ENCODE measurements at places on chromosomes 13 and 19. TPM values are rescaled to one million over a fixed set of nuclear protein-coding genes. Genes with fewer than 3 reads are reported as not detected.

ZNF581 gene
- total RNA-seq: 21.9 TPM

SIGLEC14 gene
- 2.7 TPM for total RNA-seq

CEACAM1 gene
- not detected for total RNA-seq

FZR1 gene
- 98.3 TPM for total RNA-seq

AZU1 gene
- 0.87 TPM for total RNA-seq

GRIN2D gene
- 0.07 TPM for total RNA-seq

GRCh38 chr19:18489627-18490184 lies 32.2 kb downstream of the ELL start:
- no peaks in the 10 kb centered on the region for H3K27me3 ChIP-seq
- no peak overlapping the region for H3K27ac ChIP-seq
- no peaks in the 10 kb centered on the region for H3K36me3 ChIP-seq
- peaks cover 96% of the 10 kb centered on the region for H3K4me1 ChIP-seq

DNA sequence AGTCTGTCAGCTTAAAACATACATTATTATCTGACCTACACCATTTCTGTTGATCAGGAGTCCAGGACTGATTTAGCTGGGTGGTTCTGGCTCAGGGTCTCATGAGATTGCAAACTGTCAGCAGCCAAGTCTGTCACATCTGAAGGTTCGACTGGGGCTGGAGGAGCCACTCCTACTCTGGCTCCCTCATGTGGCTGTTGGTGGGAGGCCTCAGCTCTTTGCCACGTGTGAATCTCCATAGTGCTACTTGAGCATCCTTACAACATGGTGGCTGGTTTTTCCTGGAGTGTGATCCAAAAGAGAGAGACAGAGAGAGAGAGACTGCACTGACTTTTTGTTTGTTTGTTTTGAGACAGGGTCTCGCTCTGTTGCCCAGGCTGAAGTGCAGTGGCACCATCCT lies 63.6 kb upstream of the NFIC start:
- H3K27me3 ChIP-seq: peaks cover 2% of the 10 kb centered on the region
- H3K4me3 ChIP-seq: no peak overlapping the region
- DNase-seq: no peak
- no peak overlapping the region for H3K27ac ChIP-seq
- H3K36me3 ChIP-seq: no peaks in the 10 kb centered on the region
- H3K4me1 ChIP-seq: peaks cover 7% of the 10 kb centered on the region

- H3K4me3 ChIP-seq: no peak overlapping the region
- DNase-seq: no peak
- no peaks in the 10 kb centered on the region for H3K4me1 ChIP-seq
- H3K27me3 ChIP-seq: no peaks in the 10 kb centered on the region
- H3K36me3 ChIP-seq: peaks cover 20% of the 10 kb centered on the region
Observed at GRCh38 chr13:110894086-110894485, 20.8 kb downstream of the ANKRD10 start.

- no peak overlapping the region for H3K27ac ChIP-seq
- peaks cover 7% of the 10 kb centered on the region for H3K36me3 ChIP-seq
- peaks cover 5% of the 10 kb centered on the region for H3K4me1 ChIP-seq
- DNase-seq: no peak
- H3K27me3 ChIP-seq: no peaks in the 10 kb centered on the region
- no peak overlapping the region for H3K4me3 ChIP-seq
Observed at GRCh38 chr13:113468029-113468428, 14.7 kb upstream of the ADPRHL1 start.

GRCh38 chr13:46340631-46341111 lies 46.4 kb downstream of the RUBCNL start:
- no peaks in the 10 kb centered on the region for H3K36me3 ChIP-seq
- peak overlapping the region; percentile 63 for H3K27ac ChIP-seq
- H3K4me1 ChIP-seq: peaks cover 17% of the 10 kb centered on the region
- H3K4me3 ChIP-seq: no peak overlapping the region
- no peak for DNase-seq

DNA sequence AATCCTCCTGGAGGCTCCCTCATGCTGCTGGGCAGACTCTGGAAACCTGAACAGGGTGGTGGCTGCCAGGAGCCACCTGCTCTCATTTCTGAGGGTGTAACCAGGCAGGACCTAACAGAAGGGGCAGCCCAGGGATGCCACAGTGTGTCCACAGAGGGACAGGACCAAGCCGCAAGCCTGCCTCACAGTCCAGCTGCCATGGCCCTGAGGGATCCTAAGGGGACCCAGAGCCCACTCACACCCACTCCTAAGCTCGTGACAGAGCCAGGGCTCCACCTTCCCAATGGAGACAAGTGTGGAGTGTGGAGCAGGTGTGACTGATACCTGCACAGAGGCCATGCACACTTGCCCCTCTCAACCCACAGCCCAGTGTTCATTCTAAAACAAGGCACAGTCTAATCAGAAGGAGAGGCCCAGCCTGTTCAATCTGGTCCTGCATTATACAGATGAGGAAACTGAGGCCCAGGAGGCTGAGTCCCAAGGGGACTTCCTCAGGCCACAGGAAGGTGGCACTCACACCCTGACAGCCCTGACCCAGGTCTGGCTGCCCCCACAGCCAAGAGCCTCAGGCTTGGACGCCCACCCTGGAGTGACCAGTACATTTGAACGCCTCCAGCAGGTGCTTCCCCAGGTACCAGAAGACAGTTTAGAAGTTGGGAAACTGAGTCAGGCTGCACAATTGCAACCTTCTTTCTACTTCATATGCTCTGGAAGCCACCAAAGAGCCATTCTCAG lies 220.1 kb downstream of the TUBA3C start:
- no peak for DNase-seq
- no peaks in the 10 kb centered on the region for H3K27me3 ChIP-seq
- H3K27ac ChIP-seq: no peak overlapping the region
- H3K36me3 ChIP-seq: no peaks in the 10 kb centered on the region
- H3K4me3 ChIP-seq: no peak overlapping the region

DNA sequence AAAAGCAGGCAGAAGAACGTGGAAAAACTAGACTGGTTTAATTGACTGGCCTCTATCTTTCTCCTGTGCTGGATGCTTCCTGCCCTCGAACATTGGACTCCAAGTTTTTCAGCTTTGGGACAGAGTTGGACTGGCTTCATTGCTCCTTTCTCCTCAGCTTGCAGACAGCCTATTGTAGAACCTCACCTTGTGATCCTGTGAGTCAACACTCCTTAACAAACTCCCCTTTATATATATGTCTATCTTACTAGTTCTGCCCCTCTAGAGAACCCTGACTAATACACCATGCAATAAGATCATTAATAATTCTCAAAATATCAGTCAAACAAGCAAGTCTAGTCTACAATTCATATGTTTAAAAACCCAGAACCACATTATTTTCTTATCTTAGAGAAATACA lies 662.4 kb downstream of the TBC1D4 start:
- H3K4me3 ChIP-seq: no peak overlapping the region
- no peaks in the 10 kb centered on the region for H3K36me3 ChIP-seq
- DNase-seq: no peak
- no peaks in the 10 kb centered on the region for H3K4me1 ChIP-seq

DNA sequence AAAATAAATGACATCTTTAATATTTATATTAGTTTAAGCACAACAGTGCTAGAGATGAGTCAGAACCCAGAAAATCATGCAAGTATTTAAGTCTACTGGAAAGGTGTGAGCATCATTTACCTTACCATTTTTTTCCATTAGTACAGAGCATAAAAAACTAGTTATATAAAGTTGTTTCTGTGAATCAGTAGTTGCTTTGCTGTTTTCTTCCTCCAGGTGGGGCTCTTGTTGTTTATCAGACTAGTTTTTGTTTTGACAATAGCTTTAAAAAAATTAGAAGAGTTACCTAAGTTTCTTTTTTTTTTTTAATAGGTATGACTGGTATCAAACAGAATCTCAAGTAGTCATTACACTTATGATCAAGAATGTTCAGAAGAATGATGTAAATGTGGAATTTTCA lies 12.7 kb downstream of the SUGT1 start:
- H3K27me3 ChIP-seq: no peaks in the 10 kb centered on the region
- peaks cover 70% of the 10 kb centered on the region for H3K36me3 ChIP-seq
- H3K27ac ChIP-seq: no peak overlapping the region
